ENCODE measurements at places on chromosomes 2 and 18.

GRCh38 chr18:64264171-64264570 is 115.3 kb upstream of the LINC00305 start:
- DNase-seq, result no peak

DNA sequence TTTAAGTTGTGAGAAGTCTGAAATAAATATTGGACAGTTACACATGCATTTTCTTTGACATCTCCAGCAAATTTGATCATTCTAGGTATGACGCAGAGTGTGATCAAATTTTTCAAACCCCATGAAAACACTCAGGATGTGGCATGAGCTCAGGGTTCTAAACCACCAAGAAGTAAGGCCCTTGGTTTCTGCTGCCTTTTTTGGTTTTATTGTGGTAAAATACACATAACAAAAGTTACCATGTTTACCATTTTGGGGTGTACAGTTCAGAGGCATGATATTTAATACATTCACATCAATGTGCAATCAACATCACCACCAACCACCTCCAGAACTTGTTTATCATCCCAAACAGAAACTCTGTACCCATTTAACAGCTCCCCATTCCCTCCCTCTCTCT is 64.3 kb upstream of the TTN start:
- DNase-seq, result no peak

DNA sequence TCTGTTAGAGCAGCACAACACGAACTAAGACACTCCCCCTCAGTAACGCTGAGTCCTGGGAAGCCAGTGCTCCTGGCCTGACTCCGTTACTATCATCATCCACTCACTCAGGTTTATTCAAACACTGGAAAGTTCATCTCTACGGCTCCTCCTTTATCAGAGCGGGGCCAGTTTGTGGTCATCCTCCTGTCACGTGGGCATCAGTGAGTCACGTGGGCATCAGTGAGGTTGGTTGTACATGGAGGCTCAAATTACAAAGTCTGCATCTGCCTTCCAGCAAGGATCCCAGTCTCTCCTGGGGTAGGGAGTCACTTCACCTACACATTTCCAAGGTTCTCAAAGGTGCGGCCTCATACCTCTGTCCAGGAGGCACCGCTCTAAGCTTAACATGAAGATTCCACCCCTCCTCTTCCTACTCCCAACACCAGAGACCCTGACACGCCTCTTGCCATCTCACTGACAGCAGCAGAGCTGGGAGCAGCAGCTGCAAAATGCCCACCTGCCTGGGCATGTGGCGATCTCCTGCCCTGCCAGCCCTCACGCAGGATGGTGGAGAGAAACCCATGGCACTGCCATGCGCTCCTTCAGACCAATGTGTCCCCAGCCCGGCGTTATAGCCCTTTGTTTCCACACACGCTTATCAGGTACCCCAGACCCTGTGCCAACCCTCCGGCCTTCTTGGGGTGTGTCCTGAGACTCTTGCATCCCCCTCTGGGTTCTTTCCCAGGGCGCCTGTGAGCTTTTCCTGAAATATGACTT is 99.2 kb upstream of the PTPRM start:
- DNase-seq, result no peak

- no peak for DNase-seq
Observed at GRCh38 chr2:202965810-202966460, 48.7 kb upstream of the NBEAL1 start.

- DNase-seq, result no peak
Observed at GRCh38 chr2:100730290-100730868, 89.6 kb upstream of the NPAS2 start.

DNA sequence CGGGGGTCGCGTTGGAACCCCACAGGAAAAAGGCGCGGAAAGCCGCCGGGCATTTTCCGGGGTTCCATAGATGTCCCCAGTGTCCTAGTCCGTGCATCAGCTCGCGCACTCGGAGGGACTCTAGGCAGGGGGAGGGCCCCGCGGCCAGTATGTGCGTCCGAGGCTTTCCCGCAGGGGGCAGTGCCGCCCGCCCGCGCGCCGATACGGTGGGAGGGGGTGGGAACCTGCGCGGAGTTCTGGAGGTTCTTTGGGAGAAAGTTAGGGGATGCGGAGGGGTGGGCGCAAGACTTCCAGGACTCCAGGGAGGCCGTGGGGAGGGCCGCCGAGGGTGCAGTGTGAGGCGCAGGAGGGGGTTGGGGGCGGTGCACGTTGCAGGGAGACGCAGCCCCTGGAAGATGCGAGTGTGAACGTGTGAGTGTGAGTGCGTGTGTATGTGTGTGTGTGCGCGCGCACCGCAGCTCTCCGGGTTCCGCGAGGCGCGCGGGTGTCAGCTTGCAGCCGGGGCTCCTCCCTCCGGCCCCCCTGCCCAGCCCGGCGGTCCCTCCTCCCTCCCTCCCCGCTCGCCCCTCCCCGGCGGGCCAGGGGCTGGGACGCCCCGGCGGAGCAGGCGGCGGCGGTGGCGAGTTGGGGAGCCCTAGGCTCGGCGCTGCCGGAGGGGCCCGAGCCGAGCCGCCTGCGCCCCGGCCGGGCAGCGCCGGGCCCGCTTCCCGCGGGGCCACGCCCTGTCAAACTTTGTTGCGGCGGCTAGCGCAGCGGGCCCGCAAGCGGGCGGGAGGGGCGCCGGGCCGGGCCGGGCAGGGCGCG is at the start of gene TCF7L1:
TCF7L1 (plus strand) TSS at position 559 of the 804 bp plus-strand sequence. CDS start 293 bp downstream, outside the sequence.
- peak; percentile 86 for DNase-seq

DNA sequence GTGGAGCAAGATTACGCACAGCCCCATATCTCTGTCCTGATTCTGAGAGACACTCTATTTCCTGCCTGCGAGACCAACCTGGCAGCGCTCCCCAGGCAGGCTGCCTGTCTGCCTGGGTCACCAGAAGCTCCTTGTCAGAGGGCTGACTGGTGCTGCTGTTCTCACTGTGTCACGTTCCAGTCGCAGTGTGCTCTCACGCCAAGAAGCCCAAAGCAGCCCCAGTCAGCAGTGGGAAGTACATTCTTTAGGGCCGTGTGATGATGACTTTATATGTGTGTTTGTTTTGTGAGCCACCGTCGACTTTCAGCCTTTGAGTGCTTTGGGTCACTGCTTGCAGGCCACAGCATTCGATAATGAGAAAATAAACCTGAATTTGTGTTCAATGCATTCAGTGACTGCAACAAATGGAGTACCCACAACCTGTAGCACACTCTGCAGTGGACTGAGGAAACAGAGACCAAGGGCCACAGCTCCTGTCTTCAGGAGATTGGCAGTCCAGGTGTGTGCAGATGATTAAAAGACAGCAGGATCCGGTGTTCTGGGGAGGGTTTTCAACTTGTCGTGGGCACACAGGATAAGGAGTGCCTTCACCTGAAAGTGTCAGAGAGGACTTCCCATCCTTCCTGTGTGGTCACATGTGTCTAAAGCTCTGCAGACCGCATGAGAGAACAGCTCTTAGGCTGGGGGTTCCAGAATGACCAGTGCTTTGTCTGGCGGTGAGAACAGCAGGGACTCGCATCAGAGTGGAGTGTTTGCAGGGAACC is 4.8 kb downstream of the TNFRSF11A start:
- no peak for DNase-seq

GRCh38 chr2:104889291-104889959 is 35.5 kb downstream of the POU3F3 start:
- no peak for DNase-seq

Measured in RWPE2 (cell line).